Iris pigment epithelial cell (primary cell): ENCODE measurements at places on chromosomes 7 and 10.
A peak's percentile ranks its signal among the peaks of the same experiment; 100 is the strongest.

- no peak for DNase-seq
Observed at GRCh38 chr10:82037076-82037475, 162.1 kb downstream of the NRG3 start.

DNA sequence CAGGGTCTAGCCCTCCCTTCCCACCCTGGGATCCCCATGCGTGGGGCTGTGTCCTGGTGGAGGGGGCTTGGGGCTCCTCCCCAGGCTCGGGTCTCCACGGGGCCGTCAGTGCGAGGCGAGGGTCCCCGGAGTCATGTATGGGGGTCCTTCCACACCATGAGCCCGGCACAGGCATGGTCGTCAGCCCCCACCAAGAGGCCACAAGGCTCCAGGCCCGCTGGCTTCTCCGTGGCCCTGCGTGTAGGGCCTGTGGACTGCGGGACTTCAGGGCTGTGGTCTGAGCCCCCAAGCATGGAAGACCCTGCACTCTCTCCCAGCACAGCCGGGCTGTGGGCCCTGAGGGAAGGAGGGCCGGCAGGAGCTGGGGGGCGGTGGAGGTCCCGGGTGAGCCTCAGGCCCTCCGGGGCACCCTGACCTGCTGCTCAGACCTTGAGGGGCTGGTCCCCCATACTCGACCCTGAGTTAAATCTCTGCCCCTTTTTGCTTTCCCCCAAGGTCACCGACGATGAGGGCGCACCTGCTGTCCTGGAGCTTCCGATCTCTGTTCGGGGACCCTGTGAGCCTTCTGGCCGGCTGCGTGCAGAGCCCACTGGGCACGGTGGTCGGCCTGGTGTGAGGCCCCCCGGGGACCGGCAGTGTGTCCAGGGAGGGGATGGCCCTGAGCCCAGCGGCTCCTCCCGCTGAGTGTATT, 19.7 kb downstream of the PWWP2B start:
- no peak for DNase-seq

DNA sequence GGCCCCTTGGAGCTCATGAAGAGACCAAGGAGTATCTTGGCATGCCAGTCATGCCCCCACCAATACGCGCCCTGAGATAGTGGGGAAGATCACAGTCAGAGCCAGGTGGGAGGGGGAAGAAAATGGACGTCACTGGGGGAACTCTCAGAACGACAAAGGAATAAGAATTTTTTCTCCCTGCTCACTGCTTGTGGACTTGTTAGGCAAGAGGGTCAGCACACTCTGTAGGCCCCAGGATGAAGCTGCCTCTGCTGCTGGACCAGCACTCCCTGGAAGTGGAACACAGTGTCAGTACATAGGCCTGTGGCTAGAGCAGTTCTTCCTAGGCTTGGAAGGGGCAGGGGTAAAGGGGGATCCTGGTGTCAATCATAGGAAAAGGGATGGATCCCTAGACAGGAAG, 46.5 kb downstream of the DRGX start:
- no peak for DNase-seq

DNA sequence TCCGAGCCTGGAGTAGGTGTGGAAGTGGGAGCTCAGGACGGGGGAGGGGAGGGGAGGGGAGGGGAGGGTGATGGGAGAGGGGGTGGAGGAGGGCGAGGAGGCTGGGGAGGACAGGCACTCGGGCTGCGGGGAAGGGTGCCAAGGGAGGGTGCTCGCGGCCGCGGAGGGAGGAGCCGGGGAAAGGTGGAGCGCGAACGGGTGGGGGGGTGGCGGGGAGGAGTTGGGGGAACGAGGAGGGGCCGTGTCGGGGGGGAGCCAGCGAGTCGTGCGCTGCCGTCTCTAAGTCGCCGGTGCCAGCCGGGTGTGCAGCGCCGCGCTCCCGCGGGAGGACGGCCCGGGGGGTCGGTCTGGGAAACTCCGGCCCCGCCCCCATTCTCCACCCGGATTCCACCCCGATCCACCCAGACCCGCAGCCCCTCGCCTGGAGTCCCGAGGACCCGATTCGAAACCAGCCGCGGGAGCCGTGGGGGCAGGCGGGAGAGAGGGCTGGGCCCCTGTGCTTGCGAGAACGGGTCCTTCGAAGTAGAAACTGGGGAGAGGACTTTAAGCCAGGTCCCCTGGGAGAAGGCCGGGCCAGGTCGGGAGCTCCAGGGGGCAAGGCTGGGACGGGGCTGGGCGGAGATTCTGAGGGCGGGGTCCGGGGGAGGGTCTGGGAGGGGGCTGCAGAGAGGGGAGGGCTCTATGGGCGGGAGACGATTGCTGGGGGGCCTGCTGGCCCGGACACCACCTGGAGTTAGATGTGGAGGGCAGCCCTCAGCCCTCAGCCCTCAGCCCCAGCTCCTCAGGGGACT, at the start of gene ZNF467:
ZNF467 (minus strand) TSS at position 143 of the 791 bp plus-strand sequence. CDS start 2,556 bp downstream, outside the sequence.
- DNase-seq: peak; percentile 11

GRCh38 chr10:137031-137430, 1.8 kb downstream of the ZMYND11 start:
- peak; percentile 31 for DNase-seq

DNA sequence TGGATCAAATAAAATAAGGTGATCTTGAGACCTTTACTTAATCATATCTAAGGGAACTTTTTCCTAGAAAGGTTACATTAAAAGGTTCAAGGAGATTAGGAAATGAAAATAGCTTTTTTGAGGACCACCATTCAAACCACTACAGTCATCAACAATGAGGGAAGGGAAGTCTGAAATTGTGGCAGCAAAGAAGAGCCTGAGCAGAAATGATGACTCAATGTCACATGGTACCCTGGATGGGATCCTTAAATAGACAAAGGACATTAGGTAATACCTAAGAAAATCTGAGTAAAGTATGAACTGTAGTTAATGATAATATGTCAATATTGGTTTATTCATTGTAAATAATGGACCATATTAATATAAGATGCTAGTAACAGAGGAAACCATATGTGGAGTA, 236.0 kb downstream of the SEMA3D start:
- peak; percentile 51 for DNase-seq

DNA sequence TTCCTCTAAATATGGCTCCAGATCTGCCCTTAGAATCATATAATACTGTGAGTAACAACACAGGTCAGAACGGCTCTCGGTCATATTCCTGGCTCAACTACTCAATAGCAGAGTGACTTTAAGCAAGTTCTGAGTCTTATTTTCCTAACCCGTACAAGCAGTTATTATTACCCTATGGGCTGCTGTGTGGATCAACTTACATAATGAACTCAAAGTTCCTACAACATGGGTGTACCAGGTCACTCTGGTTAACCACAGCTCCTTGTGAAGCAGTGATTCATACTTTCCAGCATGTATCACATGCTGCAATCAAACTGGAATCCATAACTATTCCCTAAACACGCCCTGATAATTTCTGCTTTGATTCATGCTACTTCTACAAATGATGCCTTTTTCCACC, 107.3 kb downstream of the LRRN3 start:
- DNase-seq: peak; percentile 100

GRCh38 chr7:137172105-137172590, 171.4 kb downstream of the PTN start:
- DNase-seq: no peak

GRCh38 chr10:52785418-52785817, 12.8 kb upstream of the MBL2 start:
- DNase-seq: no peak

DNA sequence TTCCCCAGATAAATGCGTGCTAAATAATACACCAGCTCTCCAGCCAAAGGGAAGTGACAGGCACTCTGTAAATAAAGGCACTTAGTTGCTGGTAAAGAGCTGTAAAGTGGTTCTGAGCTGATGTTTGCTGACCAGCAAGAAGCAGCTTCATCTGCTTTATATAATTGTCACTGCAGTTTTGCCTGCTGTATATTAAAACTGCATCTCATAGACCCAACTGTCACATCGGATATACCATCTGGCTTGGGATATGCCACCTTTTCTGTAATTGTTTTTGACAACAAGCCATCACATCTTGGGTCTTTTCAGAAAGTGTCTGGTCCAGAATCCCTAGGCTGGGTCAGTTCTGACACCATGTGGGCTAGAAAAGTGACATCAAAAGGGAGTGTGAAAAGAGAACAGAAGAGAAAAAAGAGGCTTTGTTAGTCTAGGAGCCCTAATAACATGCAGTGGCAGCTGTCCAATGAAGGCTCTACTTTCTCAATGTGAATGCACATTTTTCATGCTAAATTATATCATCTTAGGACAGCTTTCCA, 697.6 kb downstream of the KCNMA1 start:
- DNase-seq: no peak

GRCh38 chr7:138865843-138866242, 67.8 kb upstream of the ATP6V0A4 start:
- DNase-seq: peak; percentile 30

DNA sequence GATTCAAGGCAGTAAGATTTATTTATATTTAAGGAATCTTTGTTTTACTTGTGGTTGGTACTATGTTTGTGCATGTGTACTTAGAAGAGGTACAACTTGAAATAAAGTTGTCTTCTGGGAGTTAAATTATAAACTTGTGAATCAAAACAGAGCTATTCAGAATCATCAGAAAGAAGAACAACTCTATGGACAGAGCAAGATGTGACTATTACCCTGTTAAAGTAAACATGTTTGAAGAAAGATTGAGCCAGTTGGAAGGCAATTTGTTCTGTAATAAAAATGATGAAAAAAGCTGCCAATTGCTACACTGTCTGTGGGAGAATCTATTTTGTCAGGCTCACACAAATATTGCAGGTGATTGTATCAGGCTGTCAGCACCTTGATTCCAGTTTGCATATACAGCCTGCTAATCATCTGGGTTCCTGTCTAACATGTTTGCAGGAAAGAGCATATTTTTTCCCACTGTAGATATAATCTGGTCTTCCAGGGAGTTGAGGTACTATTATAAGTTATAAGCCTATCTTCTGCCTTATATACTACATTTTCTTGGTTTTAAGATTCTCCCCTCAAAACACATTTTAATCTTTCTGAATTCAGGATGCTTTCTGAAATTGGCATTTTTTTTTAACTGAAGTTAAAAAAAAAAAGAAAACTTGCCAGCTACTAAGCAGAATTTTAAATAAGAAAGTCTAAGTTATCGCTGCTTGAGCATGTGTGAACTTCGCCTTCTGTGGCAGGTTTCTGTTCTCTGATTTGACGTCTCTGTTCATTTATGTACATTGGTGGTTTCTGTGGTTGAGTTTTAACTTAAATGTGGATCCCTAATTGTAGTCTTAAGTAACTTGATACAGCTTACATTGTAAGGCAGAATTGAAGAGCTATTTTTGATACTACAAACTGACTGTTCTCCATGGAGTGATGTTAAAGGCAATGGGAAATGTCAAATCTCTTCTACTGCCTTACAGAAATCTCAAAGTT, 46.0 kb downstream of the ZNRF2 start:
- DNase-seq: no peak

DNA sequence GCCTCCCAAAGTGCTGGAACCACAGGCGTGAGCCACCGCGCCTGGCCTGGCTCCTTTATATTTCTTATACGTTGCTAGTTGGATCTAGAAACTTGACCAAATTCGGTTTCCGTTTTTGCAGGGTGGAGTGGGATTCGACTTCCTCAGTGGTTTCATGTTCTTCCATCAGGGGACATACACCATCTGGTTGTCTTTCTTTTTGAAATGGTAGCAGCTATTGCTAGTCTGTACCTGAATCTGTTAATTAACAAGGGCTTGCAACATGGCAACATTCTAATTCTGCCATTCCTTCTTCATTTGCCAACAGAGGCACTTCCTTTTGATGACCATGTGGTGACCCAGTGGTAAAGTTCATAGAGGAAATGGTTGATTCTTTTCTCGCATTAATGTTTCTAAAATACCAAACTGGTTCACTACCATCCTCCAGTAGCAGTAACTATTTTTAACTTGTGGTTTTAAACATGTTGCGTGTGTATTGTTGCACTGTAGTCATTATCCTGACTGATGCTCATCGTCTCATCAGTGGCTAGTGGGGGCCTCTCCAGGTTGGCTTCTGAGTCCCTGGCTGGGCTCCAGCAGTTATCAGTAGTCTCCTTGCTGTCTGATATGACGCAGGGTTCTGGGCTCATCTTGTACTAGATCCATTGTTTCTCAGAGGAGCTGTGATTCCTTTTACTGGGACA, 159.2 kb downstream of the RGS10 start:
- DNase-seq: no peak

GRCh38 chr7:83806538-83806937, 157.6 kb upstream of the SEMA3E start:
- no peak for DNase-seq

GRCh38 chr10:75431180-75432111, at the start of gene LRMDA:
TSS of gene LRMDA (plus strand) at chr10:75431624.
- peak; percentile 45 for DNase-seq

DNA sequence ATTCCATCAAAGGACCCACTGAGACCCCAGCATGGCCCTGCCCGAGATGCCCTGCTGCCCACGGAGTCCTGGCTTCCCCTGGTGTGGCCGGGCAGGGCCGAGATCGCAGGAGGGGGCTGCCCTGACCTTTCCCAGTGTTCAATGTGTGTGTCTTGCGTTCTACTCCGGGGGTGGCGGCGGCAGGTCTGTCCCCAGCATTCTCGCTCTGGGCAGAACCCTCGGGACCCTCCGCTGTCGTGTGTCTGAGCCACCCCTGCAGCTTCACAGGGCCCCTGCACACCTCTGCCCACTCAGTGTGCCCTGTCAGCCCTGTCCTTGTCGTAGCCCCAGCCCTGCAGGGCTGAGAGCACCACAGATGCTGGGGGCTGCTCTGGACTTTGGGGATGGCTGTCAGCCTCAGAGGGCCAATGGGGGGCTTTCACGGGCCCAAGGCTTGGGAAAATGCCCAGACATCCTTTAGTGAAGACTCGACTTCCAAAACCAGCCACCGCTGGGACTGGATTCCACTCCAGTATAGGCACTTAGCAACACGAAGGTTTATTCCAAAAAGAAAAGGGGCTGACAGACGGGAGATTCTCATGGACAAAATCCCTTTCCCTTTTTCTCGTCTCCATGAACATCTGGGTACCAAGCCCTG, 30.0 kb upstream of the KNDC1 start:
- no peak for DNase-seq

GRCh38 chr7:29329686-29330085, 135.1 kb downstream of the CHN2 start:
- no peak for DNase-seq

DNA sequence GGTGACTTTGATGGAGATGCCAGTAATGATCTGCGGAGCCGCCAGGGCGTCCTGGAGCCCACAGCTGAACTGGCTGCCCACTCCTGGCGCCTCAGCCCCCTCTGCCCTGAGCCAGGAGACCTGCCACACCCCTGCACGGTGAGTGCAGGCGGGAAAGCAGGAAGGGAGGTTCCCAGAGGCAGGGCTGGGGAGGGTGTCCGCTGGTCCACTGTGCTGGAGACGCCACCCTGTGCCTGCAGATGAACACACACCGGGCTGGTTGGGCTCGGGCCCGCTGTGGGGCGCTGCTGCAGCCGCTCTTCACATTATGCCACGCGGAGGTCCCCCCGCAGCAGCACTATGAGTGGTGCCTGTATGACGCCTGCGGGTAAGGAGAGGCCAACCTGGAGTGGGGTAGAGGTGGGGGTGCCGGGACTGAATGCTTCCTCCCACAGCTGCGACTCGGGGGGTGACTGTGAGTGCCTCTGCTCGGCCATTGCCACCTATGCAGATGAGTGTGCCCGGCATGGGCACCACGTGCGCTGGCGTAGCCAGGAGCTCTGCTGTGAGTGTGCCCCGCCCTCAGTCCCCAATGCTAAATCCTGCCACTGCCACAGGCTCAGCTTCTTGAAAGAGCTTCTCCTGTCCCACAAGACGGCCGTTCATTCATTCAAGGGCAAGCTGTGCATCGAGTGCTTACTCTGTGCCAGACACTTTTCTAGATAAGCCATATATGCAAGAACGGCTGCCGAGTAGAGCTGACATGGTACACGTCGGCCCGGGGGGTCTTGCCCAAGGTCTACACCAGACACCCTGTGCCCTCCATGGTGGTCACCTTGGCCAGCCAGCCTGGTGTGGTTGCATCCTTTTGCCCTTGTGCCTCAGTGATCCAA, 14.3 kb upstream of the ZNF467 start:
- no peak for DNase-seq

- DNase-seq: no peak
Observed at GRCh38 chr10:2906974-2907373, 160.4 kb upstream of the PFKP start.
